ENCODE measurements at places on chromosomes 7 and 10.

DNA sequence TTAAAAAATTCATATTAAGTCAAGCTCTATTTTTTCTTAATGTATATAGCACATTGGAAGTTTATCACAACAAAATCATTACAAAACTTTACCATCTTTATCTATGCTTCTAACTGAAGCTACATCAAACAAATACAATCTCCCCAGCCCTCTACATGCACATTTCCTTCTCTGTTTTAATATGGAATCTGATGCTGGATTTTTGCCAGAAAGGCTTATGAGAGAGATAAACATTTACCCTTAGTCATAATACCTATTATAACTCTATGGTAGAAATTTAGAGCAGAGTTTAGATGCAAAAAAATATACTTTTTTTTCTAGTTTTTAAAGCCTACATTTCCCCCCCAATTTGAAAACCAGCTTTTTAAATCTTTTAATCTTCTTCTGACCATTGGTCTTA, 1198.6 kb downstream of the GATA3 start:
- DNase-seq, result no peak

DNA sequence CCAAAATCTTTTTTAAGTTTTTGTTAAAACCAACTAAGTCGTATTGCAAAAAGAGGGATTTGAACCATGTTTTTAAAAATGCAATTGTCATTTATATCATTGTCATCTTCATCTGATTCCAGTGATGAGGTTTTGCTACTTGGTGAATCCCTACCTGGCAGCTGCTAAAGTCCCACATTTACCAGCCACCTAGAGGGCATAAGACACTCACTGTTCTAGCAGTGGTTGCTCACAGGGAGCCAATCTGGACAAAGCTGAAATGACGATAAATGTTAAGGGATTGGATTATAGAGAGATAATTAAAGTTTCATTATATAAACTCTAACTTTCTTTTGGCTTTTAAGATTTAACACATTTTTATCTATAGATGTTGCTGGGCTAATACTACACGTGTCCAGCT, 18.7 kb downstream of the KIFBP start:
- DNase-seq, result no peak

DNA sequence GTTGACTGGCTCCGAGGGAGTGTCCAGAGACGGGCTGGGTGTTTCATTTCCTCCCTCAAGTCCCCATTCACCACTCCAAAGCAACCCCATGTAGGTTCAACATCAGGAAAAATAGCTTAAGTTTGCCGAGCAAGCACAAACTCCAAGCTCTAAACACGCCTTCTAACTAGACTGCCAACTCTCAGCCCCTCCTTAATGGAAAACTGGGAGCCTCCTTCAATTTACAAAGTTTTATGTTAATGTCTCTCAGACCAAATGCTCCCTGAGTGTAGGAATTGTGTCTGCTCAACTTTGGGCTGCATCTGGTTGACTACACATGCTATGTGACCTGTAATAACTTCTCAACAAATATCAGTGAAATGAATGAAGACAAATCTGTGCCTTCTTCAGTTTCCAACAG, 87.5 kb downstream of the FAM204A start:
- DNase-seq, result no peak

DNA sequence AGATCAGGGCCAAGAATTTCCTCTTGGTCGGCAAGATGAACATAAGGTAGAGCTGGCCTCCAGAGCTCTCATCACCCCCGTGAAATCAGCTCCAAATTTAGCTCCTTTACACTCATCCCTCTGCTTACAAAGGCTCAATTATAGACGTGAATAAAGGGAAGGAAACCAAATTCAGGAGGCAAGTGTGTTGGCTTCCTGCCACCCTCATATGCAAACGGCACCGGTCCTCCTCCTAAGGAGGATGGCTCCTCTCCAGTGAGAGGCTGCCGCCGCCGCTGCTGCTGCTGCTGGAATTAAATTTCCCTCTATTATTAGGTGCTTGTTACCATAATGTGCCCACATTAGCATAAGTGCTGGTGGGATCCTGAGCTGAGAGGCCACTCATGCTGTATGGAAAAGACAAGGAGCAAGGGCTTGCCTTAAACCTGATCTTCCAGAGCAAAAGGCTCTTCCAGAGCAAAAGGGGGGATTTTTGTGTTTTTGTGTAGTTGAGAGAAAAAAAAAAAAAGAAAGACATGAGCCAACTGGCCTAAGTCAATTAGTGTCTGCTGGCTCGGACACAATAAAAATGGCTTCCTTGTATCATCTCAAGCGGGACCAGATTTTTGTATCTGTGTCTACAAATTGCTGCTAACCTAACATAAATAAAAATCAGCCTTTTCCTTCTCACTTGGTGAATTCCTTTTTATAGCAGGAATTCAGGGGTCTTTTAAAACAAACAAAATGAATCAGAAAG, 68.4 kb downstream of the CDHR3 start:
- peak; percentile 30 for DNase-seq

DNA sequence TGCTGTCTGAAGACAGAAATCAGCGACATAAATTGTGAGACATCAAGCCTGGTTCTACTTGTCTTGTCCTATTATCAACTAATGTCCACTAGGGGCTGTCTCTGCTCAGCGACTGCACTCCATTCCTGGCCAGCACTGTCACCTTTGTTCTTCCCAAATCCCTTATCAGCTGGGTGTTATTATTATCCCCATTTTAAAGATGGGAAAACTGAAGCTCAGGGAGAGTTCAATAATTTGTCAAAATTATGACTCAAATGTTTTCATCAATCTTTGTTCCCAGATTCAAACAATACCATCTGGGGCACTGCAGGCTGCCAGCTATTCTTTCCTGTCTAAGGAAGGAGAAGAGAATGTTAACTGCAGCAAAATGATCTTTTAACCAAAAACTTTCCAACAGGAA, 431.6 kb upstream of the NFE2L3 start:
- no peak for DNase-seq

DNA sequence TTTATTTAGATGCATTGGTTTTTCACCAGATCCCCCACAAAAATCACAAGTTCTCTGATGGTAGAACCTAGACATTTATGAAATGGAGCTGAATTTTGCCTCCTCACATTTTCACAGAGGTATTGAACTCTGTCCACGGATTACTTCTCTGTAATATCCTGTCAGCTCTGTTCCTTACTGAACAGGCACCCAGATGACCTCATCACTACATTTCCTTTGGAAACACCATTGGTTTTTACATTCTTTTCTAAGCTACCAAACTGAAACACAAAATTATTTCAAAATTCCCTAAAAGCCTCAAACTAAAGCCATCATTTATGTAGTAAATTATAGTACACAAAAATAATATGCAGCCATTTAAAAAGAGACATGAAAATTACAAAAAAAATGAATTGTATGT, 98.3 kb upstream of the KCNIP2 start:
- DNase-seq, result no peak

DNA sequence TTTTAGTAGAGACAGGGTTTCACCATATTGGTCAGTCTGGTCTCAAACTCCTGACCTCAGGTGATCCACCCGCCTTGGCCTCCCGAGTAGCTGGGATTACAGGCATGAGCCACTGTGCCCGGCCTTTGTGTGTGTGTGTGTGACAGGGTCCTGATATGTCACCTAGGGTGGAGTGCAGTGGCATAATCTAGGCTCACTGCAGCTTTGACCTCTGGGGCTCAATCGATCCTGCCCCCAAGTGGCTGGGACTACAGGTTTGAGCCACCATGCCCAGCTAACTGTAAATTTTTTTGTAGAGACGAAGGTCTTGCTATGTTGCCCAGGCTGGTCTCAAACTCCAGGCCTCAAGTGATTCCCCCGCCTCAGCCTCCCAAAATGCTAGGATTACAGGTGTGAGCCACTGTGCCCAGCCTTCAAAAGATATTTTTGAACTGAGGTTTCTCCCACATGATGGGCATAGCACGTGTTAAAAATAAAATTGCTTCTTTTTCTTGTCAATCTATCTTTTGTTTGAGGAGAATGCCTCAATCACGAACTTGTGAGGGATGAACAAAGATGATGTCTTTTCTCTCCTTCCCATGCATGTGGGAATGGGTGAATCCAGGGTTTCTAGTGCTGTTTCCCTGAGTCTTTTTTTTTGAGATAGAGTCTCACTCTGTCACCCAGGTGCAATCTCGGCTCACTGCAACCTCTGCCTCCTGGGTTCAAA, 30.8 kb upstream of the PSAP start:
- DNase-seq, result no peak

DNA sequence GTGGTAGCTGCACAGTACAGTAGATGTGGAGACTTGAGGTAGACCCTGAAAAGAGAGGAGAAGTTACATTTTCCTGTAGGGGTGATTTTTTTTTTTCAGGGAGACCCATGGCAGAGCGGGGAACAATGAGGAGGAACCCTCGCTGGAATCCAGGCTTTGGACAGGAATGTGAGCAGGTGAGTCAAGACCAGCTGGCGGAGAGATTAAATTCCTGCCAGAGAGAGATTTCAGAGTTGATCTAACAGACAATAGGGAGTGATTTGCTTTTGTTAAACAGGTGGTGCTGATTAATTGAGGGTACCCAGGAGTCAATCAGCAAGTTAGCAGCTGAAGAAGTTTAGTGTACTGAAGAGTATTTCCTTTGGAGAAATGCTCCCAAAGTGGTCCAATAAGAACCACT, 41.6 kb upstream of the MINDY3 start:
- DNase-seq, result no peak

DNA sequence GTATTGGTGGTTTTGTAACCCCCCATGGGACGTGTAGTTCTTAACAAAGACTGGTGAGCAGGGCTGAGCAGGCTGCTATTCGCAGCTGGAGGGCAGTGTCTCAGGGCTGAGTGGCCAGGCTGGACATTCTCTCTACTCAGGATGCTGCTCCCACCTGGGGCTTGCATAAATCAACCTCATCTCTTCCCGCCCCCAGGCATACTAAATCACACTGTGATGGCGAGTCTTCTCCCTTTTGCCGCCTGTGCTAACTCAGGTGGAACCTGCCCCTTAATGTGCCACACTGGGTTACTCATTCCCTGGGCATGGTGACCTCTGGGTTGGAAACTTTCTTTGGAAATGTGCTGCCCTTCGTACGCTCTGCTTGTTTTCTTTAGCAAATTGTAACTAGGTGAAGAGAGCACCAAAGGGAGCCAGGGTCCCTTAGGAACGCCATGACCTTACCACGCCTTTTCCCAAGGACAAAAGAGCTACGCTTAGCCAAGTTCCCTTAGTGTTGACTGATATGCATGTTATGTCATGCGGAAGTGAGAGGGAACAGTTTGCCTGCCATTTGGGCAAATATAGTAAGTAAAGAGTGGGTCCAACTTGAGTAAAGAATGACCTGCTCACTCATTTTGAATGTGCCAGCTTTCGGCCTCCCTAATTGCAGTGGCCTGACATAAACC, 40.4 kb upstream of the COBL start:
- no peak for DNase-seq

DNA sequence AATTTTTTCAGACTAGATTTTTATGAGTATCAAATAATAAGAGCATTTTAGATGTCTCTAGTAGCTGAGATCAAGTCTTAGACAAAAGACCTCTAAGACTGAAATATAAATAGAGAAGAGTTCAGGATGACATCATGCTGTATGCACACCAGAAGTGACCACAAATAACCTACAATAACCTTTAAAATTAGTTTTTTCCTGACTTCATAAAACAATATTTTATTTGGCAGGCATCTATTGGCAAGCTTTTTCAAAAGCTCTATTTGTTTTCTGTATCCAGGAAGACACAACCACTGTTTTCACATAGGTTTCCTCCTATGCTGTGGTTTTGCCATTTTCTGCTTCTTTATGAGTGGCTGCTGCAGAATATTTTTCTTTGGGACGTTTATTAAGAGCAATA, 359.1 kb downstream of the CRPPA start:
- no peak for DNase-seq

Measured in caudate nucleus (tissue), 63 donors.